ENCODE measurements at places on chromosomes 5 and 9.

DNA sequence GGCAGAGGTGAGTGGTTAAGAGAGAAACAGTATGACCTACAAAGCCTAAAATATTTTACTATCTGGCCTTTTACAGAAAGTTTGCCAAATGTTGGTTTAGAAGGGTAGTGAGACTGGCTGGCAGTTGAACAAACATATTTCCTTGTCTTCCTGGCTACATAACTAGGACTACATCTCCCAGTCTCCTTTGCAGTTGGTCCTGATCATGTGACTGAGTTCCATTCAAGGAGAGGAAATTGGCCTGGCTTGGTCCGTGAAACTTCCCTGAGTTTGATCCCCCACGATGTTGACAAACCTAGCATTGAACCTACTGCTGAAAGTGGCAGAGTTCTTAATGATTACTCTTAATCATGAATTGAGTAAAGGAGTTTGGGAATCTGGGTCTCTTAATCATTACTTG, 280.8 kb downstream of the SLIT3 start:
- no peak for DNase-seq

DNA sequence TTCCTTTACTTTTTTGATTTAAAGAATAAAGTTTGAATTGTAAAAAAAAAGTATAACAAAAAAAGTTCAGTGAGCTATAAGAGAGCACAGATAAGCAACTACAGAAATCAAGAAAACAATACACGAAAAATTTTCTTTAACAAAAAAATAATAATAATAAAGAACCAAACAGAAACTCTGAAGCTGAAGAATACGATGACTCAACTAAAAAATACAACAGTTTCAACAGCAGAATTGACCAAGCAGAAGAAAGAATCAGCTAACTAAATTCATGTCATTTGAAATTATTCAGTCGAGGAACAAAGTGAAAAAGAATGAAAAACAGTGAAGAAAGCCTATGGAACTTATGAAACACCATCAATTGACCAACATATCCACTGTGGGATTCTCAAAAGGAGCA, 177.7 kb downstream of the NDUFS4 start:
- DNase-seq: no peak

DNA sequence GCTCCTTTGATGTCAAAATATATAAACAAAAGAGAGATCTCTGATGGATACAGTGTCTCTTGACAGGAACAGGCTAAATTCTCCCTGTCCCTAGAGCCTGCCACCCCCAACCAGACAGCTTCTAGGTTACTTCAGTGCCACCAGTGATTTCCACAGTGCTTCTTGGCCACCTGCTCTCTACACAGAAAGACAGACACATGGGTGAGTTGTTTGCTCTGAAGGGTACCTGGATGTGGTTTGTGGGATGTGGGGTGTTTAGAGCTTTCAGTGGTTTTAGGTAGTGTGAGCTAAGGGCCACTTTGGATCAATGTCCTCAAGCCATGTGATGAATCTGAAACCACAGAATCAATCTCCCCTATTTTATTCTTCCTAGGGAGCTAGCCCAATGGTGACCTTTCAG, 125.4 kb downstream of the ANKRD18B start:
- no peak for DNase-seq

GRCh38 chr9:113403646-113404045, 2.6 kb upstream of the ALAD start:
- no peak for DNase-seq
